Right renal cortex interstitium (tissue), 3 donors: ENCODE measurements at places on chromosomes 3 and 15. TPM values are rescaled to one million over a fixed set of nuclear protein-coding genes. Genes with fewer than 3 reads are reported as not detected.

GRCh38 chr15:45377609-45378148 is 665 bp downstream of the GATM start:
- DNase-seq: no peak

- no peak for DNase-seq
Measured at GRCh38 chr15:51768018-51768417, 16.6 kb downstream of the TMOD2 start.

- no peak for DNase-seq
Measured at GRCh38 chr3:138457863-138458735, 23.7 kb downstream of the ESYT3 start.

DNA sequence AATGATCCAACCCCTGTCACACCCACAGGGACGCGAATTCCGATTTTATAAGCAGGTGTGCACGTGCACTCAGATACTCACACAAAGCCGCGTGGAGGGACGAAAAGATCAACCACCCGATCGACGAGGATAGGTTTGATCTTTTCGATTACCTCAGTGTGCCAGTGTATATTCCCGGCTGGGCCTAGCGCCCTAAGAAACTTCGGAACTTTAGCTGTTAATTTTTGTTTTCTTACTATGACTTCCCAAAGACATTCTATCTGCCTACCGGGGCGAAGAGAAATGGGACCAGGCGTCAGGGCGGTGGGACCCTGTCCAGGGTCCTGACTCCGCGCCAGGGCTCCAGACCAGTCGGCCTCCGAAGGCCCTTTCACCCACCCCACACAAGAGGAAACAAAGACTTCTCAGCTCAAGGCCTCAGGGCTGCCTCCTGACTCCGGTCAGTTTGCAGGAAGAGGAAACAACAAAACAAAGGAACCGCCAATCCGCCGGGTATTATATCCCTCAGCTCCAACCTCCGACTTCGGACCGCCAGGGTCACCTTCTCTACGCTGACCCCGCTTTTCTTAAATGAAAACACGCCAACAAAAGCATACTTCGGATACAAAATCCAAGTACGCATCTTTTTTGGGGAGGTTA is 6.8 kb downstream of the ONECUT1 start:
- DNase-seq: no peak

GRCh38 chr3:15861163-15861562 is 63.4 kb upstream of the ANKRD28 start:
- DNase-seq: no peak

- no peak for DNase-seq
Measured at GRCh38 chr3:28850186-28850585, 430.7 kb upstream of the RBMS3 start.

GRCh38 chr3:156659260-156659659 is 15.1 kb upstream of the TIPARP start:
- DNase-seq: no peak

Gene DIPK2A
- polyA plus RNA-seq: 45.6 TPM

Gene DNAJC17
- polyA plus RNA-seq: 38.1 TPM

Gene CSPG5
- 0.82 TPM for polyA plus RNA-seq
